ENCODE measurements at places on chromosomes 16 and 17. TPM values are rescaled to one million over a fixed set of nuclear protein-coding genes. Genes with fewer than 3 reads are reported as not detected.

PIK3R6 gene
- 0.47 TPM for polyA plus RNA-seq

ZNF688 gene
- 33.8 TPM for polyA plus RNA-seq

NPIPB13 gene
- polyA plus RNA-seq: 2.9 TPM

FMNL1 gene
- 64.4 TPM for polyA plus RNA-seq

TLCD3B gene
- not detected for polyA plus RNA-seq

CCL4 gene
- 1.3 TPM for polyA plus RNA-seq

GPR139 gene
- not detected for polyA plus RNA-seq

IRX6 gene
- polyA plus RNA-seq: not detected

CDC42EP4 gene
- 0.37 TPM for polyA plus RNA-seq

UTS2R gene
- polyA plus RNA-seq: not detected

OTOP3 gene
- polyA plus RNA-seq: not detected

DPEP3 gene
- polyA plus RNA-seq: not detected

CCL23 gene
- polyA plus RNA-seq: not detected

RNF112 gene
- 0.06 TPM for polyA plus RNA-seq

SERPINF2 gene
- polyA plus RNA-seq: not detected

ZFPM1 gene
- 0.48 TPM for polyA plus RNA-seq

FA2H gene
- polyA plus RNA-seq: 0.21 TPM

MYCBPAP gene
- 0.24 TPM for polyA plus RNA-seq

CD68 gene
- not detected for polyA plus RNA-seq

KRTAP17-1 gene
- polyA plus RNA-seq: not detected

RPH3AL gene
- polyA plus RNA-seq: 1.7 TPM
